Muscle of leg (tissue), 16 donors: ENCODE measurements at places on chromosomes 13 and 19. TPM values are rescaled to one million over a fixed set of nuclear protein-coding genes. Genes with fewer than 3 reads are reported as not detected.

The ERICH4 gene
- not detected for polyA plus RNA-seq

The KCNJ14 gene
- 0.92 TPM for polyA plus RNA-seq

The LACC1 gene
- 2.3 TPM for polyA plus RNA-seq

The JOSD2 gene
- 21.6 TPM for polyA plus RNA-seq

The ZNF723 gene
- not detected for polyA plus RNA-seq
